ENCODE measurements at places on chromosomes 6 and 20.
A peak's percentile ranks its signal among the peaks of the same experiment; 100 is the strongest.

- peak; percentile 45 for DNase-seq
These were observed 38.4 kb downstream of the HS3ST5 start for GRCh38 chr6:114304304-114304887.

GRCh38 chr20:47228654-47229053 is 127.8 kb downstream of the ZMYND8 start:
- DNase-seq: no peak

- DNase-seq: no peak
These were observed 30.7 kb downstream of the SLC35D3 start for GRCh38 chr6:136952714-136953260.

GRCh38 chr6:53432318-53433161 is 83.8 kb upstream of the ELOVL5 start:
- DNase-seq: no peak

DNA sequence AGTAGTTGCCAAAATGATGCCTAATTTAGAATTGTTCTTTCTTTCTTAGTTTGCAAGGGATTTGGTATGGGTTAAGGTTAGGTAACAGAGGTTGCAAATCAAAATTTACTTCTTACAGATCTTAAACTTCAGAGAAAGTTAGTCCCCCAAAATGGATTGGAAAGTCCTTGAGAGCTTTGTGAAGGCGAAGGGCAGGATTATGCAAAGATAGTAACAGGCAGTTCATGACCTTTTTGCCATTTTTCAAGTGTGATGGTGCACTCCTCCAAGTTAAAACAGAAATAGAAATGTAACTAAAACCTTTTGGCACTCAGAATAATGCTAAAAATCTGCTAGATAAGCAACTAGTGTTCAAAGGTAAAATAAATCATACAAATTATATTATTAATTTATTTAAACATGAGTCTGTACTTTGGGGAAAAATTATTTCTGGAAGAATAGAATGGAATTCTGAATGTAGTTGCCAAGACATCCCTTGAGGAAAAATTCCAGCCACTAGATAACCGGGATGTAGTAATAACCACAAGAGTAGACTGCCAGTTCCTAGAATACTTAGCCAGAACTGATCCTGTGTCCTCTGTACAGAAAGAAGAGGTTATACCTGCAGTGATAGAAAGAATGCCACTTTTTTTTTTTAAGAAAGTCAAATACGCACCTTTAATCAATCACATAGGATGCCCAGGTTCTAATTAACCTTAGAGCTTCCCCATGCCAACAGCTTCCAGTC is 31.8 kb upstream of the DAAM2 start:
- no peak for DNase-seq

GRCh38 chr20:38859070-38859690 is 53.7 kb downstream of the PPP1R16B start:
- DNase-seq: no peak

DNA sequence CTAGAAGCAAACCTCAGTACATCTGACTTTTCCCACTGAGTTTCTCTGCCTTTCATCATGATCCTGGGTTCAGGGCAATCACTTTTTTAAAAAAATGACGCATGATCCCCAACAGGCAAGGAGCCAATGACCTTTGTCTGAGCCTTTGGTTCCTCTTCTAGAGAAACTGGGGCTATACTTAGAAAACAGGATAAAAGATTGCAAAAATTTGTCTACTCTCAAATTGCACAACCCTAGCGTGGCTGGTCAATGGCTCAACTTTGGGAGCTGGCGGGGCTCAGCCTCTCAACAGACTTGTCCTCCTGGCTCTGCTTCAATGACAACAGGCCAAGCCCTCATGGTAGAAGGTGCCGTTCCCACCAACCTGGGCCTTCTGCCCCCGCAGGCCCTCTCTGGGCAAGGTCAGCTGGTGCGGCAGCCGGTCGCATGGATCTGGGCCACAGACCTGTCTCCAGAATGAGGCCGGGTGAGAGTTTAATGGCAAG is 48.7 kb downstream of the PDYN start:
- DNase-seq: no peak

DNA sequence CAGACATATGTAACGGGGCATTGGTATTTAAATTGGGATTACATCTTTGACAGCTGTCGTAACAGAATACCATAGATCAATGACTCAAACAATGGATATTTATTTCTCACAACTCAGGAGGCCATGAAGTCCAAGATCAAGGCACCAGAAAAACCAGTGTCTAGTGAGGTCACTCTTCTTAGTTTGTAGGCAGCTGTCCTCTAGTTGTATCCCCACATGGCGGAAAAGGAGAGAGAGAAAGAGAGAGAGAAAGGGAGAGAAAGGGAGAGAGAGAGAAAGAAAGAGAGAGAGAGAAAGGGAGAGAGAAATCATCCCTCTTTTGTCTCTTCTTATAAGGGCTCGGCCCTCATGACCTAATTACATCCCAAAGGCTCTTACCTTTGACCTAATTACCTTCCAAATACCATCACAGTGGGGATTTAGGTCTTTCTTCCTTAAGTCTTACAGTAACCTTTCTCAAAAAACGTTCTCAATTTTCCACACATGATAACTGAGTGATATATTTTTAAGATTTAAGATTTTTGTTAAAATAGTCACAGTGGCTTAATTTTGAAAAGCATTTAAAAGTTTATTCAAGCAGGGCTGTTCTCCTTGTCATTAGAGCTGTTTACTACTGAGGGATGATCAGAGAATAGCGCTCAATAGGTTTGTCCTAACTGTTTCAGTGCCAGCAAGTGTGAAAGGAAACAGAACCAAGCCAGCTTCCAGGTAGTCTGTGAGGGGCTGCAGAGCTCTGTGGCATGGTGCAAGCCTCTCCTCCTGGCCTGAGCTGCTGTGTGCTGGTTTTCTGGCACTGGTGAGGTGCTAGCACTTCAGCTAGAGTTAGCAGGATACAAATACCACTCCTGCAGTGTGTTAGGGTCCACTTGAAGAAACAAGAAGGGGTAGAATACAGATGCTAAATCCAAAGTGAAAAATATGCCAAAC is 79.0 kb downstream of the IMPG1 start:
- DNase-seq: no peak

DNA sequence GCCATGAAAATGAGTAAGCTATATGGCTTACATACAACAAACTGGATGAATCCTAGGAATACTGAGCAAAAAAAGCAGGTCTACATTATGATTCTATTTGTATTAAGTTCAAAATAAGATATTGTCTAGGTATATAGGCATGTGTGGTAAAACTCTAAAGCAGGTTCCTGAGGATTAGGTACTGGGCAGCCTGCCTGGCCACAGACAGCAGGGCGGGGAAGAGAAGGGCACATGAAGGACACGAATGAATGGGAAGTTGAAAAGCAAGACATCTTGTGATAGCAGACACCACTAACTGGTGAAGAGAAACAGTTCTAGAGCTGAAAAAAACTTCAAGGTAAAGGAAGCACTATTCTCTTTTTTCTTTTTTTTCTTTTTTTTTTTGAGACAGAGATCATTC is 72.6 kb upstream of the SLC4A11 start:
- no peak for DNase-seq

GRCh38 chr6:143955971-143956370 is 52.1 kb downstream of the PLAGL1 start:
- DNase-seq: no peak

- DNase-seq: no peak
These were observed 29.3 kb upstream of the ITCH start for GRCh38 chr20:34333786-34334185.

- no peak for DNase-seq
These were observed 8.6 kb downstream of the RAET1E start for GRCh38 chr6:149889326-149889725.

DNA sequence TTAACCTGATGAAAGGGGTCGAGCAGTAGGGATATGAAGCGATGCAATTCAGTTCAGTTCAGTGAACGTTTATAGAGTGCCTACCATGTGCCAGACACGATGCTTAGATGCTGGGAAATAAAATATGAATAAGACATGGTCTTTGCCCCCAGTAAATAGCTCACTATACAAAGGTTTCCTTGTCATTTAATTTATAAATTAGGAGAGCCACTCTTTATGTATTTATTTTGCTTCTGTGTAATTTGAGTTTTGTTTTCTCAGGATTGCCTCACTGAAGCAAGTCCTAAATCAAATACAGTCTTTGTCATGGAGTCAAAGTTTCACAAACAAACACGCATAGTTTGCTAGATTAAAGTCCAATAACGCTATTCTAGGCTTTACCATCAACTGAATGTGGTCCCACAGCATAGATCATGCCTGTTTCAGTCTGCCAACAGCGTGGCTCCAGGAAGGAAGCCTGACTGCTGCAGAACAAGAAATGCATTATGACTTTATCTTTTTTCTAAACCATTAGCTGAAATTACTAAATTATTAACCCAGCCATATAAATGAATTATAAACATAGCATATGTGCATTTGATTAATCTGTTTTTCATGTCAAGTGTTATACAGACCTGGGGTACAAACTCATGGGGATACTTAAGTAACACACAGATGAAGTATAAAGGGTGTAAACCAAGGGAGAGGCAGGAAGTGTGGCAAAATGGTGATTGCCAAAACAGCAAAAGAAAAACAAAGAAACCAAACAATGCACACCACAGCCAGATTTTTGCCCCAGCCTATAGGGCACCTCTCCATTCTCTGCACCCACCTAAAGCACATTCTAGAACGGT is 29.8 kb upstream of the CCN2 start:
- DNase-seq: no peak

DNA sequence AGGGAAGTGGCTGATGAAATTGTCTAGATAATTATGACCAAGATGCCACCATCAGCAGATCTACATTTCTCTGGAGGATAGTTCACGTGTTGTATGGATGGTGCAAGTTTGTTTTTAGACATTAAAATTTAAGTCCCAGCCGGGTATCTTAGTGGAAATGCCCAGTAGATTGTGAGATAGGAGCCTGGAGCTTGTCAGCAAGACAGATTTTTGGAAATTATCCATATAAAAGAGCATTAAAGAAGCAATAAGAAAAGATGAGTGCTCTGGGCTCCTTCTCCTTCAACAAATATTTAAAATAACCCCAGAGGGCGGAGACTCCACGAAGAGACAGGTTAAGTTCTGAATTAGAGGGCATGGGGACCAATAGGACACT is 47.6 kb upstream of the SMLR1 start:
- no peak for DNase-seq

- no peak for DNase-seq
These were observed 801 bp upstream of the PPARD start for GRCh38 chr6:35341557-35341956.

GRCh38 chr20:12733811-12734210 is 275.0 kb upstream of the SPTLC3 start:
- no peak for DNase-seq

DNA sequence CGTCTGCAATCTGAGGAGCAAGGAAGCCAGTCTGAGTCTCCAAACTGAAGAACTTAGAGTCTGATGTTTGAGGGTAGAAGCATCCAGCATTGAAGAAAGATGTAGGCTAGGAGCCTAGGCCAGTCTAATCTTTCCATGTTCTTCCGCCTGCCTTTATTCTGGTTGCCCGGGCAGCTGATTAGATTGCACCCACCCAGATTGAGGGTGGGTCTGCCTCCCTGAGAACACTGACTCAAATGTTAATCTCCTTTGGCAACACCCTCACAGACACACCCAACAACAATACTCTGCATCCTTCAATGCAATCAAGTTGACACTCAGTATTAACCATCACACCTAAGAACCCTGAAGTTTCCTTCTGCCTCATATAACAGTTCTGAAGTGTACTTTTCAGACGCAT is 350.1 kb downstream of the RFPL4B start:
- no peak for DNase-seq

DNA sequence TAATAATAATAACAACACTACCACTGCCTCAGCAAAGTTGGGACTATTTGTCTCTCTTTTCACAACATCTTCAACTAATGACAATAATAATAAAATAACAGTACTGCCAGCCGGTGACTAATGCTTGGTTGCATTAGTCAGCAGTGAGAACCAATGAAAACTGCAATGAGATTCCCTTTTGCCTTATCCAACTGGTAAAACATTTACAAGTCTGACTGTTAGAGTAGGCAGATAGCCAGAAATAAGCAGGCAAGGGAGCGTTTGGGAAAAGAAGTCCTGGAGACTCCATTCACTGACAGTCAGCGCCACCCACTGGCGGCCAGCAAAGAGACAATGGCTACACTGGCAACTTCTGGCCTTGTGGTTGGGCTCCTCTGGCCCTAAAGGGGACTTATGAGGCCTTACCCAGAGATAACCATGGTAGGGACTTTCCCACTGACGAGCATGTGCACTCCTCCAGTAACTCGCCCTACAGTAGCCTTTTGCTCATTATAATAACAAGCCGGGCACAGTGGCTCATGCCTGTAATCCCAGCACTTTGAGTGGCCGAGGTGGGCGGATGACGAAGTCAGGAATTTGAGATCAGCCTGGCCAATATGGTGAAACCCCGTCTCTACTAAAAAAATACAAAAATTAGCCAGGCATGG is 3.4 kb upstream of the NSFL1C start:
- DNase-seq: peak; percentile 44

- DNase-seq: no peak
These were observed 5.3 kb upstream of the CST7 start for GRCh38 chr20:24943731-24944130.

DNA sequence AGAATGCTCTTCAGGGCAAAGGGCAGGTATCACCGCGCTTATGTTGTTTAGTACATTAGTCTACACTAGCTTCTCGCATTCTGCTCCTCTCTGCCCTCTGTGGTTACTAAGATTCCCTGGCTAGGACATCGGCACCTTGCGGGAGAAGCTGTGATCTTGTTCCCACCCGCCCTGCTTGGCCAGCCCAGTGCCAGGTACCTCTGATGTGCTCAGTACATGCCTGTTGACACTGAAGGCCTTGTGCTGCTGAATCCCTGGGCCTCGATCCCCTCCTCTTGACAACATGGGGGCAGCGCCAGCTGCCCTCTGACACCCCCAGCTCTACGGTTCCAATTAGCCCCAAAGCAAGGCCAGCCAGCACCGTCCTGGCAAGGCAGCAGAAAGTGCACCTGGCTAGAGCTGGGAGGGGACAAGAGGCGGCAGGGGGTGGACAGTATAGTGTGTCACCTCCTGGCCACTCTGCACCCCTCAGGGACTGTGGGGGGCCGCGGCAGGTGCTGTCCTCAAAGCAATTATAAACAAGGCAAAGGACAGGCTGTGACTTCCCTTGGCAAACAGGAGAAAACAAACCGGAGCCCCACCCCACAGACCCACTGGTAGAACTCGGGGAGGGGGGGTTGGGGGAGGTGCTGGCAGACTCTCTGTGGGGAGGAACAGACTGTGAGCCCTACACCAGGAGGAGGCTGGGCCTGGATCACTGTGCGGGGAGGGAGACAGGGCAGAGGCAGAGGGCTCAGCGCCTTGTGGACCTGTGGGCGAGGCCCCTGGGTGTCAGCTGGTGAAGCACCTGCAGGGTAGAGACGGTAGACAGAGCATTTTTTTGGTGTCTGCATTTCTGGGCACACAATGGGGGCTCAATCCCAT is 7.1 kb downstream of the TFEB start:
- DNase-seq: no peak

- no peak for DNase-seq
These were observed 38.8 kb upstream of the SIRPA start for GRCh38 chr20:1856424-1856823.

DNA sequence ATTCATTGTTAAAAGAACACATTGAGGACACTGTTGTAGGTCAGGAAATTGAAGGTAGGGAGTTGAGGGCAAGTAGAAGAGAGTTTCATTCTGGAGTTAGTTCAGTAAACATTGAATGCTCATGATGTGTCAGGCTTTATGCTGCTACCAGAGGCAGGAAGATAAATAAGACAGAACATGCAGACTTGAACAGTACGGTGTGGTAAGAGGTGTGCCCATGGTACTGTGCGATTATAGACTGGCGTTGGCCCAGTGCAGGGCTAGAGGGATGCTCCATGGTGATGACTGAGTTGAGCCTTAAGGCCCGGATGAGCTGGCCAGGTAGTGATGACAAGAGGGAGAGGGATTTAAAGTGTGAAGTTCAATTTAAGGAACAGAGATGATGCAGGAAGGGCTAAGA is 50.8 kb downstream of the CARMIL1 start:
- no peak for DNase-seq

- no peak for DNase-seq
These were observed 1097.8 kb downstream of the KIF16B start for GRCh38 chr20:15475483-15475882.
